Fibroblast of the aortic adventitia (primary cell): ENCODE measurements at places on chromosomes 2 and 18. TPM values are rescaled to one million over a fixed set of nuclear protein-coding genes. Genes with fewer than 3 reads are reported as not detected.

The OBSL1 gene
- total RNA-seq = 39.2 and 90.4 TPM in 2 replicates

The SERPINB12 gene
- total RNA-seq = not detected in 2 replicates

The ABCG5 gene
- total RNA-seq = not detected in 2 replicates

The PER2 gene
- 1.9 and 10.8 TPM in 2 replicates for total RNA-seq

The SDC1 gene
- 4.6 and 13.0 TPM in 2 replicates for total RNA-seq

The C1D gene
- total RNA-seq = 43.0 and 105 TPM in 2 replicates

The TTLL4 gene
- 12.4 and 14.2 TPM in 2 replicates for total RNA-seq

The TRABD2A gene
- total RNA-seq = 0.33 and 1.6 TPM in 2 replicates

The DSG1 gene
- total RNA-seq = not detected in 2 replicates

The PTPN4 gene
- total RNA-seq = 11.5 and 20.6 TPM in 2 replicates

The KRTCAP3 gene
- total RNA-seq = not detected in 2 replicates

The GRP gene
- total RNA-seq = not detected in 2 replicates

The SERPINB11 gene
- not detected in 2 replicates for total RNA-seq

The GKN1 gene
- total RNA-seq = not detected in 2 replicates

The UGT1A6 gene
- total RNA-seq = 0.09 TPM in 1 of 2 replicates, not detected in the other

The PARD6G gene
- total RNA-seq = 0.54 and 2.5 TPM in 2 replicates

The GREB1 gene
- under 0.01 and 1.7 TPM in 2 replicates for total RNA-seq

The LYPD6B gene
- 0.18 TPM in 1 of 2 replicates, not detected in the other for total RNA-seq

The SNED1 gene
- total RNA-seq = 77.5 and 105 TPM in 2 replicates

The ODC1 gene
- 41.4 and 129 TPM in 2 replicates for total RNA-seq

The PKP4 gene
- 33.3 and 38.0 TPM in 2 replicates for total RNA-seq

The BOLL gene
- total RNA-seq = not detected in 2 replicates

The OSR1 gene
- total RNA-seq = 35.8 and 117 TPM in 2 replicates

The CPO gene
- total RNA-seq = 0.18 TPM in 1 of 2 replicates, not detected in the other

The KCNIP3 gene
- 0.25 and 2.9 TPM in 2 replicates for total RNA-seq

The DGKD gene
- 4.1 and 7.4 TPM in 2 replicates for total RNA-seq

The WNT10A gene
- not detected in 2 replicates for total RNA-seq

The INHBB gene
- total RNA-seq = not detected in 2 replicates

The RNF152 gene
- 7.3 and 12.8 TPM in 2 replicates for total RNA-seq

The FSIP2 gene
- 0.98 and 1.6 TPM in 2 replicates for total RNA-seq

The PFN4 gene
- 0.45 and 1.7 TPM in 2 replicates for total RNA-seq

The ATP6V1B1 gene
- 0.09 and 0.57 TPM in 2 replicates for total RNA-seq

The FIGN gene
- total RNA-seq = 2.5 and 4.1 TPM in 2 replicates

The SLC9A4 gene
- total RNA-seq = not detected in 2 replicates

The EXOC6B gene
- 28.4 and 30.2 TPM in 2 replicates for total RNA-seq

The GREB1L gene
- total RNA-seq = 1.9 and 3.7 TPM in 2 replicates

The CEP192 gene
- 27.2 and 38.3 TPM in 2 replicates for total RNA-seq

The GCG gene
- total RNA-seq = not detected in 2 replicates

The BCL11A gene
- total RNA-seq = 0.09 TPM in 1 of 2 replicates, not detected in the other

The TOGARAM2 gene
- total RNA-seq = under 0.01 TPM in 1 of 2 replicates, not detected in the other

The KIAA2012 gene
- not detected in 2 replicates for total RNA-seq

The KCNE4 gene
- 4.1 and 22.2 TPM in 2 replicates for total RNA-seq

The IL1RL2 gene
- 1.7 and 9.8 TPM in 2 replicates for total RNA-seq

The SPOPL gene
- total RNA-seq = 16.9 and 18.4 TPM in 2 replicates

The VWC2L gene
- not detected in 2 replicates for total RNA-seq

The PAIP2B gene
- total RNA-seq = 0.27 and 1.6 TPM in 2 replicates

The ATP6V1C2 gene
- total RNA-seq = not detected in 2 replicates

The SLC38A11 gene
- 0.45 TPM in 1 of 2 replicates, not detected in the other for total RNA-seq

The SLC39A10 gene
- 22.2 and 57.8 TPM in 2 replicates for total RNA-seq
